ENCODE measurements at places on chromosomes 1 and 21. TPM values are rescaled to one million over a fixed set of nuclear protein-coding genes. Genes with fewer than 3 reads are reported as not detected.

The LCE3D gene
- total RNA-seq, result not detected

The TSSK3 gene
- 5.1 TPM for total RNA-seq

The ADAMTSL4 gene
- total RNA-seq, result 1.9 TPM

The SPRR2G gene
- total RNA-seq, result not detected

The PLA2G2D gene
- total RNA-seq, result not detected

The IPO9 gene
- 98.8 TPM for total RNA-seq

- no peaks in the 10 kb centered on the region for H3K27me3 ChIP-seq
- H3K36me3 ChIP-seq, result no peaks in the 10 kb centered on the region
- DNase-seq, result no peak
Measured at GRCh38 chr1:153698923-153699714, 20.6 kb downstream of the NPR1 start.

DNA sequence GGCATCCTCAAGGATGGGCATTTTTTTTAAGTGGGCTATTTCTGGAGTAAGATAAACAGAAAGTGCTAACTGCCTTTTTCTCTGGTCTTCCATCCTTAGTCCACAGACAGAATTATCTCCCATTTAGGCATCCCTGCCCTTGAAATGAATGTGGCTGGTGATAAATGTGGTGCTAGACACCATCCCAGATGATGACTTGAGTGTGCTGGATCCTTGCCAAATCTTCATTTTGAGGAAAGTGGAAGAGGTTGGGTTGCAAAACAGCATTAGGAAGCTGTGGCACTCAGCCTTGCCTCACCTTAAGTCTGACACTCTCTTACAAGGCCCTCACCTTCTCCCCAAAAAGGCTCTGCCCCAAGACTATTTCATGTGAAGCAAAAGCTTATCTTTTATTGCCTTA lies 19.2 kb downstream of the MAB21L3 start:
- H3K4me3 ChIP-seq, result no peak overlapping the region
- no peak for DNase-seq
- H3K27me3 ChIP-seq, result peaks cover 13% of the 10 kb centered on the region
- H3K36me3 ChIP-seq, result peaks cover 5% of the 10 kb centered on the region
- H3K27ac ChIP-seq, result no peak overlapping the region

GRCh38 chr1:15953294-15953771 lies 22.6 kb downstream of the ZBTB17 start:
- no peak overlapping the region for H3K27ac ChIP-seq
- H3K36me3 ChIP-seq, result peaks cover 24% of the 10 kb centered on the region
- no peak overlapping the region for H3K4me3 ChIP-seq
- DNase-seq, result no peak
- H3K27me3 ChIP-seq, result no peaks in the 10 kb centered on the region

GRCh38 chr1:180946056-180946455 lies 33.4 kb downstream of the KIAA1614 start:
- H3K27ac ChIP-seq, result no peak overlapping the region
- no peaks in the 10 kb centered on the region for H3K4me1 ChIP-seq
- no peak overlapping the region for H3K4me3 ChIP-seq

GRCh38 chr1:53946252-53947171 lies at the start of gene LRRC42:
Gene LRRC42 (plus strand): TSS chr1:53946350. CDS start chr1:53952000, 5,650 bp downstream.
- no peak for DNase-seq
- H3K36me3 ChIP-seq, result peaks cover 34% of the 10 kb centered on the region
- H3K4me1 ChIP-seq, result peaks cover 23% of the 10 kb centered on the region

DNA sequence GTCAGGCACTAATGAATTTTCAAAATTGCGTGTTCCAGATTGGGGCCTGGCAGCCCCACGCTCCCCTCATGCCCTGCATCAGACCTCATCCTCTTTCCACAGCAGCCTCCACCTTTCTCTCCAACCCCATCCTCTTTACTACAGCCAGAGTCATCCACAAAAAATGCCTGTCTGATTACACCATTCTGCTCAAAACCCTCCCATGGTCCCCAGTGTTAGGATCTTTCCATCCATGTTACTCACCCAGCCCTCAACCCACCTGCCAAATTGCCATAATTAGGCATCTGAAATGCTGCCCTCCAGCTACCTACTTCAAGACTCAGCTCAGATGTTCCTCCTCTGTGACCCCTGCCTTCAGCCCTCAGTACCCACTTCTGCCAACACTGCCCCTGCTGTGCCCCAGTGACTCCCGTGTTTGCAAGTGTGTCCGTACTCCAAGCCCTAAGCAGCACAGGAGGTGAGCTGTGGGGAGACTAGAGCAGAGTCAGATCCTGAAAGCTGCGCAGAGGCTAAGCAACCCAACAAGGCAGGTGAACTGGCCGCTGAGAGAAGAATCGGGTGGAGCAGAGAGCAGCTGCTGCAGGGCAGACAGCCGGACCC lies 715 bp upstream of the ARTN start:
- peak overlapping the region; percentile 66 for H3K4me3 ChIP-seq
- no peak for DNase-seq
- H3K4me1 ChIP-seq, result peaks cover 6% of the 10 kb centered on the region
- no peaks in the 10 kb centered on the region for H3K27me3 ChIP-seq

GRCh38 chr1:200654660-200655059 lies 15.0 kb downstream of the DDX59 start:
- H3K27ac ChIP-seq, result no peak overlapping the region
- H3K36me3 ChIP-seq, result no peaks in the 10 kb centered on the region
- no peak for DNase-seq

GRCh38 chr21:39673736-39674135 lies 61.0 kb downstream of the B3GALT5 start:
- H3K36me3 ChIP-seq, result peaks cover 13% of the 10 kb centered on the region
- DNase-seq, result no peak
- peak overlapping the region; percentile 14 for H3K27ac ChIP-seq
- H3K27me3 ChIP-seq, result no peaks in the 10 kb centered on the region
- peaks cover 33% of the 10 kb centered on the region for H3K4me1 ChIP-seq

DNA sequence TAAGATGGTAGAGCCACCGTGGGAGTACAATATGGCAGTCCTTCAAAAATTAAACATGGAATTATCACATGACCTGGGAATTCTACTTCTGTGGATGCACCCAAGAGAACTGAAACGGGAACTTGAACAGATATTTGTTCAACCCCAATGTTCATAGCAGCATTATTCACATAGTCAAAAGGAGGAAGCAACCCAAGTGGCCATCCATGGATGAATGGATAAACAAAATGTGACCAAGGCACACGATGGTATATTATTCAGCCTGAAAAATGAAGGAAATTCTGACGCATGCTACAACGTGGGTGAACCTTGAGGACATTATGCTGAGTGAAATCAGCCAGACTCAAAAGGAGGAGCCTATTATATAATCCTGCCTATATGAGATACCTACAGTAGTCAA lies 22.8 kb upstream of the LAPTM5 start:
- H3K27me3 ChIP-seq, result peaks cover 41% of the 10 kb centered on the region
- no peak for DNase-seq
- H3K27ac ChIP-seq, result no peak overlapping the region
- H3K4me1 ChIP-seq, result no peaks in the 10 kb centered on the region
- H3K36me3 ChIP-seq, result no peaks in the 10 kb centered on the region

DNA sequence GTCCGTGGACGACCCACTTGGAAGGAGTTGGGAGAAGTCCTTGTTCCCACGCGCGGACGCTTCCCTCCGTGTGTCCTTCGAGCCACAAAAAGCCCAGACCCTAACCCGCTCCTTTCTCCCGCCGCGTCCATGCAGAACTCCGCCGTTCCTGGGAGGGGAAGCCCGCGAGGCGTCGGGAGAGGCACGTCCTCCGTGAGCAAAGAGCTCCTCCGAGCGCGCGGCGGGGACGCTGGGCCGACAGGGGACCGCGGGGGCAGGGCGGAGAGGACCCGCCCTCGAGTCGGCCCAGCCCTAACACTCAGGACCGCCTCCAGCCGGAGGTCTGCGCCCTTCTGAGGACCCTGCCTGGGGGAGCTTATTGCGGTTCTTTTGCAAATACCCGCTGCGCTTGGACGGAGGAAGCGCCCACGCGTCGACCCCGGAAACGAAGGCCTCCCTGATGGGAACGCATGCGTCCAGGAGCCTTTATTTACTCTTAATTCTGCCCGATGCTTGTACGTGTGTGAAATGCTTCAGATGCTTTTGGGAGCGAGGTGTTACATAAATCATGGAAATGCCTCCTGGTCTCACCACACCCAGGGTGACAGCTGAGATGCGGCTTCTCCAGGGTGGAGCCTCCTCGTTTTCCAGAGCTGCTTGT lies 32.4 kb downstream of the PRMT2 start:
- H3K27ac ChIP-seq, result peak overlapping the region; percentile 60
- no peaks in the 10 kb centered on the region for H3K4me1 ChIP-seq
- peak overlapping the region; percentile 72 for H3K4me3 ChIP-seq
- no peaks in the 10 kb centered on the region for H3K27me3 ChIP-seq

DNA sequence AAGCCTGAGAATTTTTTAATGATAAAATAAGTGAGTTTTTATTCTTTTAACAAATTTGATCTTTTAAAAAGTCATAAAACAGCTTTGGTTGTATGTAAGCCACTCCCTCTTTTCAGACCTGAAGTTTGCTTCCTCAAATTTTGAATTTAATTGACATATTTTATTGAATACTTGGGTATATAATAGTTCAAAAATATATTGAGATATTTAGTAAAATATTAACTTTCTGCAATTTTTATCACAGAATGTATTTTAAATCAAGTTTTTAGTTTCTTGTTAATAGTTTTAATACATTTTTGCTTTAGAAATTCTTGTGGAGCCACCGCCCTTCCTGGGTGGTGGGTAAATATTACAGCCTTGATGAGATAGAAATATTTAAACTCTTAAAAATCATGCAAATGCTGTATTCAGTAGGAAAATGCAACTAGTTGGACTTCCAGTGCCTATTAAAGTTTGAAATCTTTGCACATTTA lies 867 bp downstream of the PTPRC start:
- no peak overlapping the region for H3K27ac ChIP-seq
- no peak overlapping the region for H3K4me3 ChIP-seq
- no peaks in the 10 kb centered on the region for H3K36me3 ChIP-seq
- DNase-seq, result no peak

DNA sequence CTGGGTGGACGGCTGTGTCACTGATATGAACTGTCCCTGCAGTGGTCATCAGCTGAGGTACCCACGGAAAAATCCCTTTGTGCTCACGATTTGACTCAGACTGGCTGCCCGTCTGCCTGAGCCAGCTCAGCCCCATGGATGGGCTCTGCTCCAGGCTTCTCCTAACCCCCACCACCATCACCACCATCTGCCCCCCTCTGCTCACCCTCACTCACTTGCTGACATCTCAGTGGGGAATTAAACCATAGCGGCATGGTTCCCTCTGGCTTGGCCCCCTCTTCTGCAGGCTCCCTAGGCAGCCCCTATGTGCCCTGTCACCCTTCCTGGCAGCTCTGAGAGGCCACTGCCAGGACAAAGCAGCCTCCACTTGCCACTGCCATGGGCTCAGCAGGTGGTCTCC lies 17.3 kb downstream of the SLC6A9 start:
- H3K4me3 ChIP-seq, result no peak overlapping the region
- no peak for DNase-seq
- peaks cover 5% of the 10 kb centered on the region for H3K36me3 ChIP-seq
- H3K4me1 ChIP-seq, result peaks cover 9% of the 10 kb centered on the region
- H3K27ac ChIP-seq, result no peak overlapping the region

DNA sequence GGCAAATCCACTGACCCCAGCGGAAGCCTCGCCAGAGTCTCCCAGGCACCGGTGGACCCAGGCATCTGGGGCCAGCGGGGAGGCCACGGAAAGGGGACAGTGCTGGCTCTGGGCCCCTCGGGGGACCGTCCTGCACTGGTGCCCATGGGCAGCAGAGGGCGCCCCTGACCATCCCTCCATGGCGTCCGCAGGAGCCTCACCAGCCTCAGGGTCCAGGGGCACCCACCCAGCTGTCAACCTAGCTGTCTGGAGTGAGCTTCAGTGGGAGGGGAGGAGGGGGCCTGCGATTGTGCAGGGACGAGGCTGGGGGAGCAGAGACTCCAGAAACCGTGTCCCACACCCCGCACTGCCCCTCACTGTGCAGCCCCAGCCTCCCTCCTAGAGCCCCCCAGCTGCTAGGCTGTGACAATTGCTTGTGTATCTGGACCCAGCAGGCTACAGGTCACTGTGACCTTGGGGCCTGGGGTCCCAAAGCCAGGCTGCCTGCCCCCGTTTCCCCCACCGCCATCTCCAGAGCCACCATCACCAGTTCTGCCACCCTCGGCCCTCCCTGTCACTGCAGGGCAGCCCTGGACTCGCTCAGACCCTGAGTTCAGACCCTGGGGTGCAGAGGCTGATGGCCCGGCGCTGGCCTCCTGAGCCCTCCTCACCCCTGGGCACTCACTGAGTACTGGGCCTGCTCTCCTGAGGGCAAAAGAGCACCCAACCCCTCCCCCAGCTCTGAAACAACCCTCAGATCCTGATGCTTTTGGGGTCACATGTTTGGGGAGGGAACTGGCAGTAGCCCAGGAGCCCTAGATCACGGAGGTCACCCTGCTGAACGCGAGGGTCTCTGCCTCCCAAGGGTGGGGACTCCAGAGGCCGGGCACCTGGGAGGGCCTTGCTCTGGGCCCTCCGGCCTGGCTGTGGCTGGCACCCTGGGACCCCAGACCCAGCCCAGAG lies 10.6 kb upstream of the COL6A1 start:
- peaks cover 11% of the 10 kb centered on the region for H3K4me1 ChIP-seq
- peaks cover 13% of the 10 kb centered on the region for H3K36me3 ChIP-seq
- peak; percentile 68 for DNase-seq
- H3K27me3 ChIP-seq, result no peaks in the 10 kb centered on the region
- H3K27ac ChIP-seq, result no peak overlapping the region

- H3K27me3 ChIP-seq, result no peaks in the 10 kb centered on the region
- no peak overlapping the region for H3K27ac ChIP-seq
- H3K4me3 ChIP-seq, result no peak overlapping the region
- peaks cover 24% of the 10 kb centered on the region for H3K4me1 ChIP-seq
- peaks cover 5% of the 10 kb centered on the region for H3K36me3 ChIP-seq
Measured at GRCh38 chr21:35284199-35284598, 235.1 kb upstream of the RUNX1 start.

DNA sequence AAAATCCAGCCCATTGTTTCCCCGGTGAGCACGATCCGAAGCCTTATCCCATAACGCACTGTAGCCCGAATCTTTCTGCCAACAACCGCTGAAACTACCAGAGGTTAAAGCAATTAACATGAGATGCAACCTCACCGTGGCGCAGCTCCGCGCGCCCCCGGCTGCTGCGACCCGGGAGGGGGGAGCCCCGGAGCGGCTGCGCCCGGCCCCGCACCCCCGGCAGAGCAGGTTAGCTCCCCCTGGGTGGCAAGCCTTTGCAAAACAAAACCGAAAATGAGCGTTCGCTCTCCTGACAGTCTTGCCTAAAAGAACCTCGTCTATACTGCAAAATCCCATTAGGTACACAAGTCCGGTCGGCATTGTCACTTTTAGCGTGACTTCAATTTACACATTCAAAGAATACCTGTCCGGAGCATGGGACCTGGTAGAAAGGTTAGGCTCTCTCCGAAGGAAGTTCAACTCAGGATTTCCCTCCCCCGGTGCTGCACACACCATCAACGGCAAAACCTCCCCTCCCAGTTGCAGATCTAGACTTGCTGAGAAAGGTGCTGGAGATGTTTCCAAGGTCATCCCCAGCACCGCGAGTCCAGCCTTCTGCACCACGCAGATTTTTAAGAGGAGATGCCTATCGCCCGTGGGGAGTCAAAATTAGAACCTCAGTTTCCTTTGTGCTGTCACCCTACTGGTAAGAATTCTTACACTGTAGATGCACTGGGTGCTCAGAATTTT lies 107.5 kb downstream of the ZNF281 start:
- peaks cover 9% of the 10 kb centered on the region for H3K36me3 ChIP-seq
- no peaks in the 10 kb centered on the region for H3K4me1 ChIP-seq
- H3K4me3 ChIP-seq, result peak overlapping the region; percentile 64
- H3K27me3 ChIP-seq, result peaks cover 13% of the 10 kb centered on the region
- no peak overlapping the region for H3K27ac ChIP-seq

Measured in Calu3 (cell line).